Activated CD4-positive, alpha-beta memory T cell treated with anti-CD3 and anti-CD28 coated beads for 36 hours (primary cell): ENCODE measurements at places on chromosomes 1 and 21. TPM values are rescaled to one million over a fixed set of nuclear protein-coding genes. Genes with fewer than 3 reads are reported as not detected.

- no peak for DNase-seq
- no peak overlapping the region for H3K4me3 ChIP-seq
- peaks cover 2% of the 10 kb centered on the region for H3K27me3 ChIP-seq
- no peaks in the 10 kb centered on the region for H3K36me3 ChIP-seq
Observed at GRCh38 chr1:100759188-100759587, 39.6 kb downstream of the VCAM1 start.

GRCh38 chr21:34335316-34335715 lies 28.5 kb upstream of the KCNE2 start:
- no peak for DNase-seq
- H3K36me3 ChIP-seq, result no peaks in the 10 kb centered on the region
- H3K27me3 ChIP-seq, result no peaks in the 10 kb centered on the region
- peaks cover 3% of the 10 kb centered on the region for H3K4me1 ChIP-seq

DNA sequence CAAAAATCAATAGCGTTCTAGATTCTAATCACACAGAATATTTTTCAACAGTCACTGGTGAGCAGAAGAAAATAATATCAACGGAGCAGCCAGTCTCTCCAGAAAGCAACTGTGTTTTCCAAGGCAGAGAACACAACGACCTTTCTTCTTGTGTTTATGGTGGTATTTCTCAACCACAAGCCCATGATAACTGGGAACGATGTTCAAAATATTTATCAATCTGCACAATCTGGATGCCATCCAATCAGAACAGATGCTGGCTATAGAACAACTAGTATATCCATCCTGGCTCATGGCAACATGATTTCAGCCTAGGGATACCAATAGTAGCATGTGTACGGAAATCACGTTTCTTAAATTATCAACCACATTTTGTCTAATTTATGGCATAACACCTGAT lies 162.7 kb upstream of the RUNX1 start:
- H3K36me3 ChIP-seq, result no peaks in the 10 kb centered on the region
- peaks cover 9% of the 10 kb centered on the region for H3K4me1 ChIP-seq
- DNase-seq, result no peak
- peaks cover 1% of the 10 kb centered on the region for H3K27me3 ChIP-seq
- H3K27ac ChIP-seq, result no peak overlapping the region

GRCh38 chr1:169764919-169765318 lies 29.8 kb downstream of the METTL18 start:
- no peaks in the 10 kb centered on the region for H3K36me3 ChIP-seq
- H3K27ac ChIP-seq, result no peak overlapping the region
- DNase-seq, result no peak
- no peak overlapping the region for H3K4me3 ChIP-seq
- no peaks in the 10 kb centered on the region for H3K4me1 ChIP-seq
- H3K27me3 ChIP-seq, result peaks cover 6% of the 10 kb centered on the region

FLVCR1 gene
- 12.4 TPM for total RNA-seq

AQP10 gene
- not detected for total RNA-seq

DNA sequence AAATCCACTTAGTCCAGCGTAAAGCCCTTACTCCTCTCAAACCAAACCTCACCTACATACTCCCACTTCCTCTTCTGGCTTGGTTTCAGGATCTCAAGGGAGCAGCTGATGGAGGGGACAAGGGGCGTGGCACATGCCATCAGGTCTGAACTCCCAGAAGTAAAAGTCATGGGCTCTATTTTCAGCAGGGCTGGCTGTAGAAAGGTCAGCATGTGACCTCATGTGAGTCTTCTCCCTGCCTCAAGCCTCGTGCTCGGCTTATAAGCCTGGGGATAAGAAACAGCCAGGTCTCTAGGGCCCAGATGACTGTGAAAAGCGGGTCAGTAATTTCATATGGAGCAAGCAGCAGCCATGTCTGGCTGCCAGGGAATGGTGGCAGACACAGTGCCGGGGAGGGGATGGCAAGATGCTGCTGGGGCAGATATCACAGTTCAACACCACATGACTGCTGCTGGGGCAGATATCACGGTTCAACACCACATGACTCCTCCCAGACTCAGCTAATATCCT lies 227.9 kb downstream of the KCNH1 start:
- H3K36me3 ChIP-seq, result no peaks in the 10 kb centered on the region
- no peak overlapping the region for H3K27ac ChIP-seq
- no peak overlapping the region for H3K4me3 ChIP-seq
- peaks cover 30% of the 10 kb centered on the region for H3K27me3 ChIP-seq
- DNase-seq, result no peak
- H3K4me1 ChIP-seq, result no peaks in the 10 kb centered on the region

ALX3 gene
- total RNA-seq, result not detected

- H3K4me3 ChIP-seq, result peak overlapping the region; percentile 74
- peak overlapping the region; percentile 95 for H3K27ac ChIP-seq
- H3K4me1 ChIP-seq, result peaks cover 48% of the 10 kb centered on the region
Observed at GRCh38 chr1:21779613-21780521, 3.1 kb downstream of the USP48 start.

DNA sequence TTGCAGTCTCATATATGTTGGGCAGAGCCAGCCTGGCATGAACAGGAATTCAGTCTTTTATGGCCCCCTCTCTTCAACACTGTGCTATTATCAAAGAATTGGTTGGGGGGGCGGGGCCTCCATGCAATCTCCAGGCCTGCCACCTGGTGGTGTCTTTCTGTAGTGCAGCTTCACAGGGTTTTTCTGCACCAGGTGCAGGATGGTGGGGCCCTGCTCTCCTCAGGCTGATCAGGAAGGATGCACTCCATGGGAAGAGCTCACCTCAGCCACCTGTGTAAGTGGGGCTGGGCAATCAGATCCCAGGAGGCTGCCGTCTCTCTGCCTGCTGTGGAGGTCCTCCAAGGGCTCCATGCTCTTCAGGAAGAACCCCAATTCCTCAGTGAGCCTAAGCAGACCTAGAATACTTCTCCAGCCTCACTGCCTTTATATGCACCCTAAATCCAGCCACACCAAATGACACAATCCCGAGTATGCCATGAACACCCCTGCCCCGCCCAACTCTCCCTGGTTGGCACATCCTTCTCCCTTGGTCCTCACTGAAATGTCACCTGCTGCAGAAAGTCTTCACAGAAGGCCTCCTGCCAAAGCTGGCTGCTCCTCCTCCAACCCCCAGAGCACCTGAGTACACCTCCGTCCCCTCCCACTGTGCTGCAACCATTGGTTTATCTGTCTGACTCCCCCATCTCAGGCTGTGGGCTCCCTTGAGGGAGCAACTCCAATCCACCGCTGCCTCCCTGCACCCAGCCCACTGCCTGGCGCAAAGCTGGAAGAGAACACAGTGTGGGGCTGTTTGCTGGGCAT lies 16.5 kb downstream of the STK40 start:
- H3K27ac ChIP-seq, result peak overlapping the region; percentile 62
- no peaks in the 10 kb centered on the region for H3K36me3 ChIP-seq
- H3K27me3 ChIP-seq, result no peaks in the 10 kb centered on the region
- H3K4me3 ChIP-seq, result no peak overlapping the region
- DNase-seq, result peak; percentile 90

DNA sequence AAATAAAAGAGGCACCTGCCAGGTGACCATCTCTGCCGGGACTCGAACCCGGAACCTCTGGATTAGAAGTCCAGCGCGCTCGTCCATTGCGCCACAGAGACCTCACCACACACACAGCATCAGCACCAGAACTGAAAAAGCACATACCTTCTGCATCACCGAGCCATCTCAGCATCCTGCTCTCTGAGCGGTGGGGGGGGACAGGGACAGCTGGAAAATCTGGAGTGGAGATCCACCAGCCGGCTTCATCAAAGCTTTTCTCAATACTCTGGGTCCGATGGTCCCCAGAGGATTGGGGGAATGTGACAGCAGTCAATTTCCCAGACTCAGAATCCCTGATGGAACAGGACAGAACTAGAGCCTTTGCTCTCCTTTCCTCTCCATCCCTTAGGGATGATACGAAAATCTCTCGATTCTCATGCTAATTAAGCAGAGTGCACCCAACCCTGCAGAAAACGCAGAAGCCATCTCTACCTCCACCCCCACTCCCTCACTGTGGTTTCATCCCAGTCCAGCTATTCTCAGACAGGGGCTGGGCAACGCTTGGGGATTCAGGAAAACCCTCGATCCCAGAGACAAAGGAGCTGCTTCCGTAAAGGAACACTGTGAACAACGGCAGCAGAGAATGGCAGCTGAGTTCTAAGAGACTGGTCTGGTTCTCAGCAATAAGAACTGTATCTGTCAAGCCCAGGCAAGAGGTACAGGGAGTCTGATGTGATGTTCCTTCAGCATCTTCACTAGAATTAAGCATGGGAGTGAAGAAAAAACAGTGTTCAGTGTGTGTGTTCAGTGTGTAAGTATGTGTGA lies 29.6 kb upstream of the CADM3 start:
- H3K36me3 ChIP-seq, result no peaks in the 10 kb centered on the region
- no peaks in the 10 kb centered on the region for H3K4me1 ChIP-seq
- H3K4me3 ChIP-seq, result no peak overlapping the region
- peaks cover 15% of the 10 kb centered on the region for H3K27me3 ChIP-seq
- H3K27ac ChIP-seq, result no peak overlapping the region

GRCh38 chr1:31198600-31198999 lies 41.1 kb downstream of the NKAIN1 start:
- H3K4me1 ChIP-seq, result no peaks in the 10 kb centered on the region
- no peaks in the 10 kb centered on the region for H3K36me3 ChIP-seq
- no peak overlapping the region for H3K27ac ChIP-seq
- H3K27me3 ChIP-seq, result peaks cover 2% of the 10 kb centered on the region

SLC22A15 gene
- total RNA-seq, result 1.7 TPM

DNA sequence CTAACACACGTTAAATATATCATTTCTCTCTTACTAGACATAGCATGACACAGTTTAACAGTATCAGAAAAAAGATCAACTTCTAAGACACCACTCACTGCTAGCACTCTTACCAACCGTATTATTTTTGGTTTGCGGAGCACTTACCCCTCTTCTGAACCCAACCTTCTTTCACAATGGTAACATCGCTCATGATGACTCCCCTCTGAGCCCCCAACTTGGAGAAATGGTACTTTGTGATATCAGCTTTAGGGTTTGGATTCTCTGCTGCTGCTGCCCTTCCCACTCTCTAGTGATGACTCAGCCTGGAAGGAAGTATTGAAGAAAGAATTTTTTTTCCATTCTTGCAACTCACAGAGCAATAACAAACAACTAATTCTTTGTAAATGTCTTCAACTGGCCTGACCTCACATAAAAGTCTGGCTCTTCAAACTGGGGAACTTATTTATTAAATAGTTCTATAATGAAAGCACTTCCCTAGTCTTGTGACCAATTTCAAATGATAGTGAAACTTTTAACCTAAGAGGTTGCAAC lies 7.0 kb downstream of the AKT3 start:
- H3K36me3 ChIP-seq, result no peaks in the 10 kb centered on the region
- peak overlapping the region; percentile 46 for H3K27ac ChIP-seq
- peak; percentile 18 for DNase-seq

MPL gene
- not detected for total RNA-seq

NGF gene
- not detected for total RNA-seq

DNA sequence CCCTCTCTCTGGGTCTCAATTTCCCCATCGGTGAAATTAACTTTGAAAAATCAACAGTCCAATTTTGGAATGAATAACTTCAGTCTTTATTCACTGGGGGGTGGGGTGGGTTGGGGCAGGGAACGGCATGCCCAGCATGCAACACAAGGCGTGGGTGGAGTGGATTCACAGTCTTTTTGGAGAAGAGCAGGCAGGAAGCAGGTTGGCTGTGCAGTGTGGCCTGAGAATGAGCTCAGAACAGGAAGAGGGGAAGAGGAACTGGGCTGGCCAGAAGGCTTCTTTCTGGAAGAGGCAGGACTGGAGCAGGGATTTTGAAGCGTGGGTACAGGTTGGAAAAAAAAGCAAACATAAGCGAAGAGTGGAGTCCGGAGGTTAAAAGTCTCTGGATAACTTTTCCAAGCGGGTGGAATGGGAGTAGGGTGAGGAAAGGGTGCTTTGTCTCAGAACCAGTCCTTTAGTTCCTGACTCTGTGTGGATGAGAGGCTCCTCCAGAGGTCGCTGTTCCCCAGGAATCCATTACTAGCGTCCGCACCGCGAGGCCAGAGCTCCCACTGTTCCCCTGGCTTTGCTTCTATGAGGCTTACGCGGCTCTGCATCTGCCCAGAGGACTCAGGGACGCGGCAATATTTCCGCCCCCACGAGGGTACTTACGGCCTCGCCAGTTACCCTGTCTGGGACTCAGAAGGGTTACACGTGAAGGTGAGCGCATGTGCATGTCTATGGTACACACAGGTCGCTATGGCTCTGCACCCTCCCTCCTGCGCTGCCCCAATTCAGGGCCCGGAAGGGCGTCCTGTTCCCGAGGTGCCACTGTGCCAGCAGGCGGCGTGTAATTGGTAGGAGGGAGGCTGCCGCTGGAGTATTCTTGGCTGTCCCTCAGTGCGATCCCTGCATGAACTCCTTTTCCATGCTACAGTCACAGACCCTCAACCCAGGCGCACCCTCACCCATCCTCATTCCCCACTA lies 5.5 kb upstream of the FOXD2 start:
- peaks cover 12% of the 10 kb centered on the region for H3K36me3 ChIP-seq
- H3K27ac ChIP-seq, result no peak overlapping the region
- peaks cover 13% of the 10 kb centered on the region for H3K27me3 ChIP-seq
- H3K4me3 ChIP-seq, result peak overlapping the region; percentile 16
- peaks cover 41% of the 10 kb centered on the region for H3K4me1 ChIP-seq
- DNase-seq, result peak; percentile 77

TGFB2 gene
- total RNA-seq, result not detected

GRCh38 chr1:6440198-6441126 lies 15.9 kb downstream of the ESPN start:
- H3K27ac ChIP-seq, result no peak overlapping the region
- peak; percentile 83 for DNase-seq
- peaks cover 9% of the 10 kb centered on the region for H3K4me1 ChIP-seq
- H3K36me3 ChIP-seq, result no peaks in the 10 kb centered on the region
- H3K27me3 ChIP-seq, result peaks cover 25% of the 10 kb centered on the region
- H3K4me3 ChIP-seq, result no peak overlapping the region

CYP4A11 gene
- total RNA-seq, result not detected
